Heart left ventricle (tissue), 16 donors: ENCODE measurements at places on chromosomes 1 and 21. TPM values are rescaled to one million over a fixed set of nuclear protein-coding genes. Genes with fewer than 3 reads are reported as not detected.

CACNA1E gene
- total RNA-seq = 0.28 TPM

GRCh38 chr1:208291923-208292711 is 47.9 kb upstream of the PLXNA2 start:
- no peak overlapping the region for H3K27ac ChIP-seq
- no peak for DNase-seq
- H3K27me3 ChIP-seq = peaks cover 5% of the 10 kb centered on the region
- H3K4me3 ChIP-seq = no peak overlapping the region
- H3K36me3 ChIP-seq = no peaks in the 10 kb centered on the region
- H3K4me1 ChIP-seq = no peaks in the 10 kb centered on the region

GRCh38 chr1:117607471-117607870 is 1.6 kb downstream of the TENT5C start:
- peak overlapping the region; percentile 77 for H3K27ac ChIP-seq
- no peaks in the 10 kb centered on the region for H3K36me3 ChIP-seq
- H3K27me3 ChIP-seq = no peaks in the 10 kb centered on the region
- no peak for DNase-seq
- peak overlapping the region; percentile 61 for H3K4me3 ChIP-seq
- H3K4me1 ChIP-seq = peaks cover 60% of the 10 kb centered on the region

- peak; percentile 63 for DNase-seq
- peaks cover 13% of the 10 kb centered on the region for H3K4me1 ChIP-seq
- no peak overlapping the region for H3K4me3 ChIP-seq
- no peaks in the 10 kb centered on the region for H3K27me3 ChIP-seq
- peaks cover 84% of the 10 kb centered on the region for H3K36me3 ChIP-seq
Measured at GRCh38 chr1:236753964-236754363, 41.1 kb upstream of the MTR start.

- peak; percentile 78 for DNase-seq
- peaks cover 17% of the 10 kb centered on the region for H3K4me1 ChIP-seq
- H3K27ac ChIP-seq = peak within 1 kb of the TSS; percentile 81
- H3K4me3 ChIP-seq = peak within 1 kb of the TSS; percentile 91
- H3K27me3 ChIP-seq = no peaks in the 10 kb centered on the region
Measured at GRCh38 chr1:156591432-156592157, at the start of gene NAXE. Gene NAXE, plus strand, starts transcription at chr1:156591776. Its CDS starts 29 bp downstream, at chr1:156591805.

DNA sequence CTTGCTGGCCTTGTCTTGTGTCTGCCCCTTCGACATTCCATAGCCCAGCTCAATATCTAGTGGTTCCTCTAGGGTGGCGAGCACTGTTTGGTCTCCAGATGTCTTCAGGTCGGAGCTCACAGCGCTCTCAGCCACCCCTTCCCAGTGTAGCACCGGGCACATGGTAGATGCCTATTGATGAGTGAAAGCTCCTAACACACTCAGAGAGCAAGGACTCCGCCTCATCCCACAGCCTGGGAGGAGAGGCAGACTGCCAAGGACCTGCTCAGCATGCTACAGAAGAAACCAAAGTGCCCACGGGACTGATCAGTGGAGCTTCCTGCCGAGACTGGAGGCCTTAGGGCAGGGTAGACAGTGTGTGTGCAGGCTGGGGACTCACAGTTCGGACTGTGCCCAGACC is 10.9 kb downstream of the PCSK9 start:
- H3K4me1 ChIP-seq = peaks cover 6% of the 10 kb centered on the region
- H3K4me3 ChIP-seq = no peak overlapping the region
- H3K36me3 ChIP-seq = no peaks in the 10 kb centered on the region
- H3K27me3 ChIP-seq = no peaks in the 10 kb centered on the region
